IPS-NIHi11 (cell line): ENCODE measurements at places on chromosomes 2 and 18.
A peak's percentile ranks its signal among the peaks of the same experiment; 100 is the strongest.

DNA sequence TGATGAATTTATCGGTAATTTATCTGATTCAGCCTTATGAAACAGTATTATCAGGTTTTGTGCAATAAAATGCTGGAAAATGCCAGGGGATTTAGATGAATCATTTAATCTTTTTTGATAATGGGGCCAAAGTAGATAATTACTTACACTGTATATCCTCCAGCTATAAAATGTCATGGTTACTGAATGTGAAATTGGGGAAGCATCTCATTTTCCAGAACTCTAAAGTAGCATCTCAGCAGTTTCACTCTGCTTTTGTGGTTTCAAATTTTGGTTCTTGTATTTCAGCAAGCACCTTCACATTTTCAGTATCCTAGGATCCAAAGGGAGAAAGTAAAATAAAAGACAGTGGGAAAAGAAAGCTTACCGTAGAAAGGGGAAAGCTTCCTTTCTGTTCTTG lies 12.8 kb downstream of the ANKRD62 start:
- no peak for DNase-seq

DNA sequence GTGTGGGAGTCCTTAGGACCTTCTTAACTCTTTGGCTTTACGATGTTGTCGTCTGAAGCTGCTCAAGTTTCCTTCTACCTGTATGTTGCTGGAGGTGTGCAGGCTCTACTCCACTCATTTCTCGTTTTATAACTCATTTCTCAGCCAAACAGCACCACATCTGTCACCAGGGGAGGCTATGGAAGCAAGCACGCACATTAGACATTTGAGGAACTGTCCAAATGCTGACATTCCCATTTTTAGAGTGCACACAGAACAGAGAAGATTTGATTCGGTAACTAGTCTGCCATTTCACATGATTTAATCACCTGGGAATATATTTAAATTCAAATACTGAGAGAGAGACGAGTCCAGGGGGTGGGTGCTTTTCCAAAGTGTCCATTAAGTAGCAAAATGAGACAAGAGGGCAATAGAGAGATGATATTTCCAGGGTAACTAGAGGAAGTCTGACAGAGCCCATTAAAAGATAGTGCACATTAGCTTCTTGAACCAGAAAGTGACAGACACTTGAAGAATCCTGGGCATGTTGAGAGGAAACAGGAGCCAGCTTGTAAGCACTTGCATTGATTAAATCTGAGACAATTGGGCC lies 793.3 kb downstream of the TDRD15 start:
- DNase-seq = no peak

DNA sequence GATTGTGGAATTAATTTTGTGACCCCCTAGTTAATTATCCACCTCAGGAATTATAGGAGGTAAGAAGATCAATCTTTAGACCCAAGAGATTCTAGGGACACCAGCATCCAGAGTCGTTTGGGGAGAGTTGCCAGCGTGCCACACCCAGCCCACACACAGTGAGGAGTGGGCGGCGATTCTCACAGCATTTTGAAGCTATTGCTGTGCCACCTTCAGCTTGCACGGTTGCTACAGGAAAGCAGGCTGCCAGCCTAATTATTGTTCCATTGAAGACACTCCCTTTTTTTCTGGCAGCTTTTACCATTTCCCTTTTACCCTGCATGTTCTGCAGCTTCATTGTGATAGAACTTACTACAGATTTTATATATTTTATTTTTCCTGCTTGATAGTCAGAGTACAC lies 13.1 kb upstream of the MYL12A start:
- no peak for DNase-seq

GRCh38 chr2:96907115-96908041 lies 37.5 kb upstream of the SEMA4C start:
- peak; percentile 88 for DNase-seq
